ENCODE measurements at places on chromosomes 11 and 22.

- DNase-seq: no peak
These were observed 23.8 kb downstream of the CD82 start for GRCh38 chr11:44589301-44589700.

DNA sequence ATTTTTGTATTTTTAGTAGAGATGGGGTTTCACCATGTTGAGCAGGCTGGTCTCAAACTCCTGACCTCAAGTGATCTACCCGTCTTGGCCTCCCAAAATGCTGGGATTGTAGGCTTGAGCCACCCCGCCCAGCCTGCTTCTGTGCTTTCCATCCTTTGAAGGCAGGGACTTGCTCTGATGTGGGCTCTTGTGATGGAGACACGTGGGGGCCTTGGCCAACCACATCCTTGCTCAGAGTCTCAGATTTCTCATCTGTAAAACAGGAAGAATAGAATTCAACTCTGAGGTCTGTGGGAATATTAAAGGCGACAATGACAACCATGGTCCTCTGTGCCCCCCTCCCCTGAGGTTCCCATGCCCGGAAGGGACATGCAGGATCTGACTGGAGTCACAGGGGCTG lies 3.8 kb upstream of the GGA1 start:
- DNase-seq: no peak

DNA sequence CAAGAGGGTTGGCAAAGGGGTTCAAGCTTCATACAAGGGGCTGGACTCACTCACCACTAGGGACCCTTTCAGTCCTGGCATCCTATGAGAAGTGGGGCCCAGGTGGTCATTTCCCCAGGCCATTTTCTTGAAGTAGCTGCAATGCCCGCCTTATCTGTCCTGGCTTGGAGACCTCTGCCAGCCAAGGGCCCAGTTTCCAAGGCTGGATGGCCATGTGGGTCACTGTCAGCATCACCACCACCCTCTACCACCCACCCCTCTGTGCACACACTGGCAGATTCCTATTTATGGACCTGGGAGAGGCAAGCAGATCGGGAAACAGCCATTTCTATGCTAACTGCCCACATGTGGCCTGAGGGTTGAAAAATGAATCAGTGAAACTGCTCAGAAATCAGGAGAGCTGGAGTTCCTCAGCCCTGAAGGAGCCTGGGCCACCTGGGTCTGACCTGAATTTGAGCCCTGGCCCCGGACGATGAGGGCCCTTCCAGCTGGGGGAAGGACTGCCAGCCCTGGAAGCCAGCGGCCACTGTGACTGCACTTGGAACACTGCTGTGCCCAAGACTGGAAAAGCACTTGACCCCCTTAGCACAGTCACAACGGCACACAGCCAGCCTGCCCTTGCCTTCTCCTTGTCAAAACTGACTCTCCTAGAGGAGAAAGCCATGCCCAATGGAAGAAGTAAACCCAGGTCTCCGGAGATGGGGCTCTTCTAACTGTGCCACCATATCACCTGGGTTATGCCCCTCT lies 442.2 kb downstream of the BUD13 start:
- no peak for DNase-seq

DNA sequence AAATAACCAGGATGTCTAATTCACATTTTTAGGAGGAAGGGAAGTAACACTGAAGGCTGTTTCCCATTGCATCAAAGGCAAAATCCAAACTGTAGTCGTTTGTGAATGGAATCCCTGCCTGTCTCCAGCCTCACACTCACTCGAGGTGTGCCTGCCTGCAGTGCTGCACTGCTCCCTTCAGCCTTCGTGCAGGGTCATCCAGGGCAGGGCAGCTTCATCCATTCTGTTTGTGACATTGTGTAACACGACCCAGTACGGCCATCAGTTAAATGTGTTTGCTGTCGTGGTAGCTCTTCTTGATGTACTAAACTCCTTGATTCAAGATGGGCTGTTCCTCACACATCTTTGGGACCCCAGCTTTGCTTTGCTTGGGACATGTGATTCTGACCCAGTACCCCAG lies 34.3 kb downstream of the LDLRAD3 start:
- peak; percentile 31 for DNase-seq
